IMR-90 (cell line): ENCODE measurements at places on chromosomes 3 and 15. TPM values are rescaled to one million over a fixed set of nuclear protein-coding genes. Genes with fewer than 3 reads are reported as not detected.

GRCh38 chr3:150407051-150407807 lies 869 bp upstream of the TSC22D2 start:
- DNase-seq = peak; percentile 22

DNA sequence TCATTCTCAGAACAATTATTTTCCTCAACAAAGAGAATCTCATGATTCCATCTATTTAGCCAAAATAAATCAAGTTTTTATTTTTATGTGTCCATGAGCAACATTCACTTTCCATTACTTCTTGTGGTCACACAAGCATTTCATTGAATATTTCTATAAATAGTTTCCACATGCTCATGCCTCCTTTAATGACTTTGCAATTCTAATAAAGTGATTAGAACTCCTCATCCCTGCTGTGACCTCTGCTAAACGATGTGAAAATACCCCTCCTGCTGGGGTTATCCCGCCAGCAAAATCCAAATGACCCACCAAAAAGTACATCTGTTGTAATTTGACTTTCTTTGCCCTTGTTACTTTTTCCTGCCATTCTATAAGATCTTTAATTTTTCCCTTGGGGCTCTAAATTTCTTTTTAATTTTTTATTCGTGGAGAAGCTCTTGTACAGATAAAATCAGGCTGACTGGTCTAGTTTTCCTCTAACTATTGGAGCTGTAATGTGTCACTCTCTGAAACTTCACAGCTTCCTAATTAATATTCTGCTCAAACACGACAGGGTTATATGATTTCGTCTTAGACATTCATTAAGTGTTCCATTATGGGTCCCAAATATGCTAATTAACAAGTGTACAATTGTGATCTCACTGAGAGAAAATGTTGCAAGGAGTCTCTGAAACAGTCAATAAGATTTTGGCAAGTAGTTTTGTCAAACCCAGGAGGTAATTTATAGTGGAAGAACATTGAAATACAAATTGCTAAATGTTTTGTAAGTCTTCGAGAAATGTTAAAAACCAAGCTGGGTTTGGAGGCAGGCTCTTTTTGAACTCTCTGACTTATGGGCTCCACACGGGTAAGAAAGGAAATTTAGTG lies 533.1 kb upstream of the NAALADL2 start:
- DNase-seq = peak; percentile 63

DNA sequence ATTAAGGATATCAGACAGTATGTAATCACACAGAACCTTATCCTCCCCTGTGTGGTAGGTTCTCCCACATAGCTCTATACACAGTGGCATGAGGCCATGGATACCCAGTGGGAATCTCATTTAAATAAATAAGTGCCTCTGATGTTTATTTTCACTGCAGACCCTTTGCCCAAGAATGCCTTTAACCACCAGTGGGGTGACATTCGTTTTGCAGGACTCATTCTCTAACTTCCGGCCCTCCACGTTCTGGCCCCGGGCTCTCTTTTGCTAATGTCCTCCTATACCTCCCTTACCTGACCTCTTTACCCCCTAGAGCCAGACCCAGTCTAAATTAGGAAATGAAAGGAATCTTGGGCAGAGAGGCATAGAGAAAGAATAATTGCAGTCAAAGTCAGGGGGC lies 8.3 kb downstream of the CCDC80 start:
- DNase-seq = peak; percentile 41

DNA sequence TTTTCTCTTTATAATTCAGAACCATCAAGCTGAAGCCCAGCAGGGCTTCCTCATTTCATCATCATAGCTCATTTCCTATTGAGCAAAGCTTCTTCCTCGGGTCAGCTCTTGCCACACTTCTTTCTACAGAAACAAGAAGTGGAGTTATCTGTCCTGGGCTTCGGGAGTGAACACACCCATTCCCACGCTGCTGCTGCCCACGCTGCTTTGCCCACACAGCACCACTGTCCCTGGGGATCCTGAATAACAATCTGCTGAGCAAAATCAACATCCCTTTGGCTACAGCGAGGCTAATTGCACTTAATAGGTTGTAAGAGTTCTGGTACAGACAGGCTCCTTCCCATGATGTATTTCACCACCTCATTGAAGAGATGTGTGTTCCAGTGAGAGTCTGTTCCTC lies 23.7 kb downstream of the CEP19 start:
- peak; percentile 69 for DNase-seq

DNA sequence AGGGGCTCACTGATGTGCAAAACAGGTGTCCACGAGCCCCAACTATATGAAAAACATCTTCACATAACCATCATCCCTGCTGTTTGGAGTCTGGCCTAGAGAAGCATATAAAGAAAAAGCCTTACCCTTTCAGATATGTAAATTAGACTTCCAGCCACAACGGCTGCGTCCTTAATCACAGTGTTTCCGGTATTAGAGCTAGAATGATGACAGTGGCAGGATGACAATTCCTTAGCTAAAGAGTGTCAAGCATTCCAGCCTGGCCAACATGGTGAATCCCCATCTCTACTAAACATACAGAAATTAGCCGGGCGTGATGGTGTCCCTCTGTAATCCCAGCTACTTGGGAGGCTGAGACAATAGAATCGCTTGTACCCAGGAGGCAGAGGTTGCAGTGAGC lies 19.5 kb upstream of the SAMD7 start:
- DNase-seq = no peak

DNA sequence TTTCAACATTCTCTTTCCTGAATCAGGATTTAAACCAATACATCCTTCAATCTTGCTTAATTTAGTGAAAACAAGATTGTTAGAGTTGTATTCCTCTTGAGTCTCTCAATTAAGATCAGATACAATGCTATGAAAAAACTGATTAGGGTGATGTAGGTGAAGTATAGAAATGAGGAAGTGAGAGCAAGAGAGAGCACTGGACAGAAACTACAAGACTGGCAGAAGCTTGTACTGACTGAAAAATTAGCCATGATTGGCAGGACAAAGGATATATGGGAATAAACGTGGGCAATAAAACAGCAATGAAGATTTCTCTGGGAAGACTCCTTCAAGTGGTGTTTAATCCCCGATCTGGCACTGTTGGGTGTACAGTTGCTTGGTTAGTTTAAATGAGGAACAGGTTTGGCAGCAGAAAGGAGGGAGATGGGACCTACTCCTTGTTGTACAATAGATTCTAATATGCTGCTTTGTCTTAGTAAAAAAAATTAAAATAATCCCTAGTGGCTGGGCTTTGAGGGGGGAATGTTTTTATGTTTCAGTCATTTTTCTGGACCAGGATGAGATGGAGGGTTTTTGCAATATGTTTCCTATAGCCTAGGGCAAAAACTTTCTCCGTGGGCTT lies 252.7 kb downstream of the SLC9A9 start:
- DNase-seq = no peak

DNA sequence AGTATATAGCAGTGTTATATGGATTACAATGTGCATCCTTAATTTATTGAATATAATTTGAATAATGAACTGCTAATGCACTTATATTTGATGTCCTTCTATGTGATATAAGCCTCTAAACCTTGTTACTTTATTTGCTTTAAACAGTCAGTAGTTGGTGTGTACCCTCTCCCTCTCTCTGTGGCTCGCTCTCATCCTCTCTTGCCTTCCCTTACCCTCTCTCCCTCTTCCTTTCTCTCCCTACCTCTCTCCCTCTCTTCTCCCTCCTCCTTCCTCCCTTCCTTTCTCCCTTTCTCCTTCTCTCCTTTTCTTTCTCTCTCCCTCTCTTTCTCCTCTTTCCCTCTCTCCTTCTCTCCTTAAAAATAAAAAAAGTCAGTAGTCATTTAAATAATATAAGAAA lies 28.9 kb downstream of the MGA start:
- DNase-seq = no peak

- no peak for DNase-seq
Observed at GRCh38 chr3:78588906-78589621, 1178.7 kb downstream of the ROBO1 start.

- DNase-seq = no peak
Observed at GRCh38 chr3:115160295-115160694, 13.2 kb upstream of the ZBTB20 start.

DNA sequence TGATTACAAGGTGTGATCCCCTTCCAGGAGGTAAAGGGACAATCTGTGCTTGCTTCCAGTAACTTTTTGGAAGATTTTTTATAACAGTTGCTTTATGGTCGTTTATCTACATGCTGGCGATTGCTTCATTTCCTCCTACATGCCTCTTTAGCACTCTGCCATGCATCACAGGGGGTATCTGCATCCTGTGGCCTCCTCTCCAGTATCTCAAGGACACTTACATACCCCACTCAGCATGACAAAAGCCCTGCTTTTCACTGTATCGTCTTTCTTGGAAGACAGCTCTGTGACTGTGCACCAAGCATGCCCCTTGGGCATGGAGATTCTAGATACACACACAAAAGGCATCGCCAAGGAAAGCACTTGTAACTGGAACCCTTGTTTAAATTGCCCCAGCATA lies 25.3 kb downstream of the CAPN3 start:
- no peak for DNase-seq

DNA sequence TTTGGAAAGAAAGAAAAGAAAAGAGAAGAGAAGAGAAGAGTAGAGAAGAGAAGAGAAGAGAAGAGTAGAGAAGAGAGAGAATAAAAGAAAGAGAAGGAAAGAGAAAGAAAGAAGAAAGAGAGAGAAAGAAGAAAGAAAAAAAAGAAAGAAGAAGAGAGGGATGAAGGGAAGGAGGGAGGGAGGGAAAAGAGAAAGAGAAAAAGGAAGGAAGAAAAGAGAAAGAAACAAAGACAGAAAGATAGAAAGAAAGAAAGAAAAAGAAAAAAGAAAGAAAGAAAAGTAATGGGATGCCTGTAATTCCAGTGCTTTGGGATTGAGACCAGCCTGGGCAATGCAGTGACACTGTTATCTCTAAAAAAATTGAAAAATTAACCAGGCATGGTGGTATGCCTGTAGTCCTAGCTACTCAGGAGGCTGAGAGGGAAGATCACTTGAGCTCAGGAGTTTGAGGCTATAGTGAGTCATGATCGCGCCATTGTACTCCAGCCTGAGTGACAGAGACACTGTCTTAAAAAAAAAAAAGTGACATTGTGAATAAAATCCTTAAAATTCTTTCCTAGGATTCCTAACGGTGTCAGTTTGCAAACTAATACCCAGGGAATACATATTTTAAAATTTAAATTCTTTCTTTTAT lies 1.7 kb downstream of the RASL12 start:
- peak; percentile 36 for DNase-seq

DNA sequence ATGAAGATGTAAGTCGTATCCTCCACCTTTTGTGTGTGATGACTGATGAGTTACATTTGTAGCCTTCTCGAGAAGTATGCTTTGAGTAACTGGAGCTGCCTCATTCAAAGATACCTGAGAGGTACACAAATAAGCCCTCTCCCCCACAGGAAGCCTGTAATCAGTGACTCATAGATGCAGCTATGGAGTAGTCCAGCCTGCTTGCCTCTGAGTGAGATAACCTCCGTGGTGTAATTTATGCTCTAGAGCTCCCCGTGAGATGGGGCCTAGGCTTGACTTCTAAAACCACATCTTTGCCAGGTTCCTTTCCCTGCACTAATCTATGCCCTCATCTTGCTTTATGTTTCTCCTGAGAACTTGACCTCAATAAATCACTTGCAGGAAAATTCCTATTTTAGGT lies 291.7 kb downstream of the SUCLG2 start:
- DNase-seq = peak; percentile 21

GRCh38 chr15:74173380-74174218 lies at the start of gene ISLR:
TSS of gene ISLR (plus strand) at chr15:74173710. CDS start at chr15:74174859, 1,149 bp downstream.
- peak; percentile 8 for DNase-seq

GRCh38 chr3:128296469-128297251 lies 143.4 kb downstream of the EEFSEC start:
- no peak for DNase-seq

GRCh38 chr15:90620379-90621067 lies 90.8 kb downstream of the CRTC3 start:
- no peak for DNase-seq

- DNase-seq = no peak
Observed at GRCh38 chr15:32819448-32819847, 101.6 kb downstream of the GREM1 start.

The GOLGA6L2 gene
- not detected in 2 replicates for total RNA-seq

The ATP13A5 gene
- not detected in 2 replicates for total RNA-seq

The SLC22A14 gene
- under 0.01 TPM in 1 of 2 replicates, not detected in the other for total RNA-seq

The ENTPD3 gene
- total RNA-seq = not detected in 2 replicates

The GOLGA8J gene
- under 0.01 TPM in 1 of 2 replicates, not detected in the other for total RNA-seq
